ENCODE measurements at places on chromosomes 11 and 22. TPM values are rescaled to one million over a fixed set of nuclear protein-coding genes. Genes with fewer than 3 reads are reported as not detected.

DNA sequence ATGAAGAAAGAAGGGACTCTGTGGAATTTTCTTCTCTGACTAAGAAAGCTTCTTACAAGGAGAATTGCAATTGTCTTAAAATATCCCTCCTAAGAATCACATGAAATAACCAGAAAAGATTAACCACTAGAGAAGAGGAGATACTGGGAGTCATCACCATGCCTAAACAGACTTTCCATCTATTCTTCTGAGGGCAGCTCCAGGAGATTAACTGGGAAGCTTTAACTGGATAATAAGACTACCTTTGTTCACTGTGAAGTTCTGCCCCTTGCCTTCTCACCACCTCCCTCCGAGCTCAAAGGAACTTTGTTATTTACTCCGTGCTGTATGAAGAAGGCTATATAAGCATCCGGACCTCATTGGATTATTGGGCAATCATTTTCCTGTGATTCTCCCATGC, 24.5 kb upstream of the MMP7 start:
- DNase-seq, result no peak

DNA sequence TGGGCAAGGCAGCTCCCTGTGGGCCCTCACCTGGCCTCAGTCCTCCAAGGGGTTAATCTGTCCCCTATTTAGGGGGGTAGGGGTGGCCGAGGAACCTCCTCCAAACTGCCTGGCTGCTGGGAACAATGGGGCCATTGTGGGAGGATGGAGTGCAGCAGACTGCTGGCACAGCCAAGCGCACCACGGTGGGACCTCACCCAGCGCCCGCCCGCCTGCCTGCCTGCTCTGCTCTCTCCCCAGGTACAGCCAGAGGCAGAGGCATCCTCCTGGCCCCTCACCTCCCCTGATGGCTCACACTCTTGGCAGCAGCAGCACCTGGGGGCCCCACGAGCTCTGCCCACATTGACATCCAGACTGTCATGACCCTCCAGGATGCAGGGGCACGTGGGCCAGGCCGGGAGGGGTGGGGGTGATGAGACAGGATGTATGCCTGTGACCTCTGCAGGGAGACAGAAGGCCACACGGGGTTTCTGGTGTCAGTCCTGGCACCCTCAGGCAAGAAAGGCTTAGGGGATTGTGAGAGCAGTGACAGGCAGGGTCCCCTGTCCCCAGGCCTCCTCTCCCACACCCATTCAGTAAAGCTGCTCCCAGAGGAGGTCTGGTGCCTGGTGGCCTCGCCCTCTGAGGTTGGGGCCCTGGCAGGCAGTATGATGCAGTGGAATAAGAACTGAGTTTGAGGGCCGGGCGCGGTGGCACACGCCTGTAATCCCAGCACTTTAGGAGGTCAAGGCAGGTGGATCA, 11.4 kb downstream of the BCL9L start:
- DNase-seq, result no peak

DNA sequence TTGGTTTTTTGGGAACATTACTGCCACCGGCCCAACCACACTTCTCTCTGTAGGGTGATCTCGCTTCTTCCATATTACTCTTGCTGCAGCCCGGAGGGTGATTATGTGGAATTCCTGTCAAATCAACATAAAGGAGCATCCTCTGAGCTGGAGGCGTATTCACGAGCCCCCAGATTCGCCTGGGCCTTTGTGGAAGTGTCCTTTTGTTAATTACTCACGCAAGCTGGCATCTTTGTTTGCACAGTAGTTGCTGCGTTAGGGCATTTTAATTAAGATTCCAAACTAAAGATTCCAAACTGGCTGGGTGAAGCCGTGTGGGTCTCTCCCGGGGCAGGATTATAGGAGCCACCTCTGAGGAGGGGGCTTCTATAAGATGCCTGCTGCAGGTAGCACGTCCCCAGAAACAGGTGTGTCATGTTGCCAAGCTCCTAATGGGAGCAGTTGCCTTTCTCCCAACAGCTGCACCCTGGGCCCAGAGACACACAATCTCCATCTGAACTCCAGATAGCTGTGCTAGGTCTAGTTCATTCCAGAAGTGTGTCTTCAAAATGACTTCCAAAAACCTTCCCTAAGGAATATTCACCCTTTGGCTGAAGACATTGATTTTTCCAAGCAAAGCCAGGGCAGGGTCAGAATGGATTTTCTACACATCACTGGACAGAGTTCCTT, 40.9 kb downstream of the SHISAL1 start:
- peak; percentile 27 for DNase-seq

DNA sequence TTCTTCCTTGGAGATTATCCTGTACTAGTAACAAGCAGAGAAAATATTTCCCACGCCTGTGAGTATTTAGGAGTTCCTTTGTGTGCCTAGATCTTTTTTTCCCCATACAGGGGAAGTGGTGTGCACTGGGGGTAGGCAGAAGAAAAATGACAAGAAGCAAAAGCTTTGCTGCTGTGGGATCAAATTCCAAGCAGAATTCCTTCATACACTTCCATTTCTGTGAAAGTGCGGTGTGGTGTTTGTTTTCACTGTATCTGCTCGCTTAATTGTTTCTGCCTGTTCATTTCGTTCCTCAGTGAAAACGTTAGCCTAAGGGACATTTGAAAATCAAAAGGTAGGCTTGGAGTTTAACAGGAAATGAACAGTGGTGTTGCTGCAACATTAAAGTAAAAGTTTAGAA, 47.9 kb downstream of the BLID start:
- DNase-seq, result no peak

The LBHD1 gene
- 6.1 TPM for total RNA-seq

Data from upper lobe of right lung (tissue), 1 donor.